Stimulated activated CD4-positive, alpha-beta T cell treated with anti-CD3 and anti-CD28 coated beads, Interleukin-12 subunit alpha, Interleukin-12 subunit beta, amount 100 ng/mL, for 24 hours (primary cell): ENCODE measurements at places on chromosomes 6 and 20.

DNA sequence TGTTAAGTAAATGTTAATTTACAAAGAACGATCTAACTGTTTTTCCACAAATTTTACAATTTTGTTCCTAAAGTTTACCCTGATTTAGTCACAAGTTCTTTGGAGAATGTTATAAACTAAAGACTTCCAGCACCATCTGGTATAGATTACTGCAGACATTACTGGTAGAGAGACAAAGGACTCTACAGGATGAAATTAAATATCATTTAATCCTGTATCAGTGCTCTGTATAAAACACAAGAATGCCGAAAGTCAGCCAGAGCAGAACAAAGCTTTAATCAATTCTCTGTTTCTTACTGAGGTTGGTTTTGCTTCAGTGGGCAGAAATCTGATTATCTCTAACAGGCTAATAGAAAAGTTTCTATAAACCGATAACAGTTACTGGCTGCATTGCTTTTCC, 763.6 kb downstream of the TENT5A start:
- DNase-seq = no peak

- no peak for DNase-seq
Measured at GRCh38 chr6:112879920-112880413, 532.8 kb downstream of the RFPL4B start.

DNA sequence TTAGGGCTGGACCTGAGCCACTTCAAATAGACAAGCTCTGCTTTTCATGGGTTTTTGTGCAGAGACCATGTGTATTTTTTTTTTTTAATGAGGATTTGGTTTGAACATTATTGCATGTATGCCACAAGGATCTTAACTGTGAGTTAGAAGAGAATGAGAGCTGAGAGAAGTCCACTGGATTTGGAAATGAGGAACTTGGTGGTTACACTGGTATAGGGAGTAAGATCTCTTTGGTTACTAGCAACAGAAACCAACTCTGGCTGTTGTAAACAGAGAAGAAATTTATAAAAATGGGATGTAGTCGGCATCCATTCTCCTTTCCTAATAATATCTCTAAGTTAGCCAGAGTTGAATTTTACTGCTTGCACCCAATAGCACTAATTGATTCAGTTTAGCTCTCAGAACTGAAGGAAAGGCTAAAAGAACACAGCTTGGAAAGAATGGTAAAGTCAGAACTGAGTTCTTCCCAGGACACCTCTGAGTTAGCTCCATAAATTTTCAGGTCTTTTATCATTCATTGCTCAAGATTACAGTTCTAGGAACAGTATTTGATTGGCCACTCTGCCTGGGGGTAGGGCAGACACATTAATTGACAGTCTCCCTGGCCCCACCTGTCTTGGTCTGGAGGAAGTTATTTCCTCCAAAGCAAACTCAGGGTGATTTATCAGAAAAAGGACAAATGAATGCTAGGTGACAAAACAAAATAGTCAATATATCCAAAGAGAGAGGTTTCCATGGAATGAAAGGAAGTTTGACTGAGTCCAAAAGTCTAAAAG, 3.9 kb upstream of the WFDC2 start:
- DNase-seq = no peak

DNA sequence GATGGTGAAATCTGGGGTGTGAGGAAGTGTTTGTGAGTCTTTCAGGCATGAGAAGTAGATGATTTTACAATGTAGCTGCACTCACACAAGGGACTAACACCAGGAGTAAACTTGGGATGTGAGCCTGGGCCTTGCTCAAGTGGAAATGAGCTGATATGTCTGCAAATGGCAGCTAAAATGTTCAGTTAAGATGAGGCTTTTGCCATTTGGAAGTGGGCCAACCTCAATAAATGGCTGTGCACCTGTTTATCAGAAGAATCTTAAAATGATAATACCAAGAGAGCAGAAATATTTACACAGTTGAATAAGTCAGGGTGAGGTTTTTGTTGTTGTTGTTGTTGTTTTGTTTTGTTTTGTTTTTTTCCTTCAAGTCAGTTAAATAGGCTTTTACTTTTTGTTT, 25.7 kb upstream of the KLHL31 start:
- no peak for DNase-seq

GRCh38 chr20:41095110-41095969, 42.0 kb upstream of the PLCG1 start:
- DNase-seq = peak; percentile 20

- no peak for DNase-seq
Measured at GRCh38 chr20:58137236-58137635, 91.2 kb downstream of the ANKRD60 start.
